ENCODE measurements at places on chromosomes 5 and 9.
A peak's percentile ranks its signal among the peaks of the same experiment; 100 is the strongest.

- DNase-seq = no peak
Measured at GRCh38 chr5:180206993-180207392, 2.0 kb downstream of the RASGEF1C start.

DNA sequence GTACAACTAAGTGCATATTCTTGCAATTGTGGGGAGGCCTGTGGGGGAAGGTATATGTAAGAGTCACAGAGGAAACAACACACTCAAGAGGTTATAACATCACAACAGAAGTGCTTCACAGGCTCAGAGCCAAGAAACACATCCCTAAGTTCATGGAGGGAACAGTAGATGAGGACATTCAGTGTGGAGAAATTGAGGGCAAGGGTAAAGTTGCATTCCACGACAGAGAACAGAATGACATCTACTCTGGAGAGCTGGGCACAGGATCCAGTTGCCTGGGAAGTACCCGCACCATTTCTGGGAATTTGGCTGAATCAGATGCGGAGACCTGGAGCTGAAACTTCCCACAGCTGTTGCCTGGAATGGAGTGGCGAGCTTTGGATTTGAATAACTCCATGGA, 197.2 kb downstream of the NXNL2 start:
- DNase-seq = no peak

- no peak for DNase-seq
Measured at GRCh38 chr5:154318691-154319090, 127.1 kb upstream of the SAP30L start.

GRCh38 chr5:174725261-174725990, 1.0 kb downstream of the MSX2 start:
- no peak for DNase-seq

GRCh38 chr5:78377718-78378105, 17.3 kb downstream of the SCAMP1 start:
- no peak for DNase-seq

- DNase-seq = no peak
Measured at GRCh38 chr5:52999344-52999949, 10.3 kb downstream of the ITGA2 start.

DNA sequence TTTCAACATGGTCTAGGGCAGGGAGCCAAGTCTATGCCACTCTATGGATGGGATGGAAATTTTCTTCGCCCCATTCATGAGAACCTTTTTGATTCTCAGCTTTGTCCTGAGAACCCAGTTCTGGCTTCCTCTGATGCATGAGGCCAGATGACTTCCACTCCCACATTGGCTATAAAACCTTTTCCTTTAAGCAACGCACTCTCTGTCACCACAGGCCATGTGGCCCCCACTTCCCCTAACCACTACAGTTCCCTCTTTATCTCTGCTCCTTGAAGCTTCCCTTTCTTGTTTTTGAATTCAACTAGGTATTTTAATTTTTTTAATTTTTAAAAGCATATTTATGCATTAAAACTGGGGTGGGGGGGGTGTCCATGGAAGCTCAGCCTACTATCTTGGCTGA, 401.3 kb downstream of the ENC1 start:
- no peak for DNase-seq

GRCh38 chr5:147567917-147568598, 58.2 kb upstream of the DPYSL3 start:
- DNase-seq = no peak

- DNase-seq = peak; percentile 16
Measured at GRCh38 chr9:90142580-90142979, 500.0 kb downstream of the DIRAS2 start.

DNA sequence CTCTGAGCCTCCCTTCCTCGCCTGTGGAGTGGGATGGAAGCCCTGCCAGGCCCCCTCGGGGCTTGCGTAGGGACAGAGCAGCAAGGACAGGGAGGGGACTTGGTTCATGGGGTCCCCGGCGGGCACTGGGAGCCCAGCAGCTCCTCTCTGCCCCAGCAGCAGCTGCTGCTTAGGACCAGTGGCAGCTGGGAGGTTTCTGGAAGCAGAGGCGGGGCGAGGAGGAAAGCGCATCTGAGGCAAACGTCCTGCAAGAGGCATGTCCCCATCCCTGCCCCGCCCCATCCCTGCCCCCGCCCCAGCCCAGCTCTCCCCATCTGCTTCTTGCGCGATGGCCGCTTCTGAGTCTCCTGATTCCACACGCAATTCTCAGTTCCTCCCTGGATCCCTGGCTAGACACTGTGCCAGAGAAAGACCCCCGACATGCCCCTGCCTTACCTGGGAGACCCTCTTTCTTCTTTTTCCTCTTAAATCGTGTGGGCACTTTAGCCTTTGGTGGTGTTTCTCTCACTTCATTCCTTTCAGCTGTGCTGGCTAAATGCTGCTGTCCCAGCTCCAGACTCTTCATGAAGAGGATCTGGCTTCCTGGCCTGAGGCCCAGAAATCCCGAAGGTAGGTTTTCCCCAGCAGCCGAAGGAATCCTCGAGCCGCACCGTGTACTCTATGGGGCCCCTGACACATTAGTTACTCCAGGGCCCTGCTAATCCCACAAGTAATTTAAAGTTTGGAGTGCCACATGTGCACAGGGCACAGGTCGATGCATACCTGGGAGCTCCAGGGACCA, 4.4 kb upstream of the OR2S2 start:
- DNase-seq = no peak

DNA sequence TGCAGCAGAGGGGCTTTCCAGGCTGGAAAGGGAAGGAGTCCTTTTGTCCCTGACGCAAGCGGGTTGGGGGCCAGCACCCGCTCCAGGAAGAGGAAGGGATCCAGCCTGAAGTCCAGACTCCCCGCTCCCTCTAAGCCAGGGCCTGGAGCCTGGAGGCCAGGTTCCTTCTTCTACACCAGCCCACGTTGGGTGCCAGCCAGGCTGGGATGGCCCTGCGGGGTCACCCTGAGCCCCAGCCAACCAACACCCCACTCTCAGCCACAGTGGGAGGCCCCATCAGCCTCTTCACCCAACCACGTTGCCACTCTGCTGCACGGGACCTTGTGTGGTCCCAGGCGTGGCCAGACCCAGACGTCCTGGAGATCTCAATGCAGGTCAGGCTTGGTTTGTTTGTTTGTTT, 970 bp upstream of the FUT7 start:
- DNase-seq = no peak

- no peak for DNase-seq
Measured at GRCh38 chr5:71832812-71833715, 114.0 kb downstream of the CARTPT start.

- DNase-seq = no peak
Measured at GRCh38 chr9:31355965-31356364, 1028.5 kb upstream of the ACO1 start.

DNA sequence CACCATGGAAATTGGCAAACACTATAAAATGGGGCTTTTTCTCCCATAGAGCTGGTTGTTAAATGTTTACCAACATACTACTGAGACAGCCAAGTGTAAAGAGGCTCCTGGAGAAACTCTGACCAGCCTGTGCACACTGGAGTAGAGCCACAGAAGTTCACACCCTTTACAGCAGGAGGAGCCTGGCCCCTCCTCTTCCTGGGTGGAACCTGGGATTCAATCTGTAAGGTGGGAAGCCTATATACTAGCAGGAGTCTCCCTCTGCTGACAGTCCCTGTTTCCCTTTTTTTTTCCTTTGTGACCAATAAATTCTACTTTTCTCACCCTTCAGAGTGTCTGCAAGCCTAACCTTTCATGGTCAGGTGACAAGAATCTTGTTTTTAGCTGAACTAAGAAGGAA, 10.4 kb upstream of the SLC30A5 start:
- no peak for DNase-seq

- no peak for DNase-seq
Measured at GRCh38 chr5:39005566-39006232, 68.5 kb downstream of the RICTOR start.

DNA sequence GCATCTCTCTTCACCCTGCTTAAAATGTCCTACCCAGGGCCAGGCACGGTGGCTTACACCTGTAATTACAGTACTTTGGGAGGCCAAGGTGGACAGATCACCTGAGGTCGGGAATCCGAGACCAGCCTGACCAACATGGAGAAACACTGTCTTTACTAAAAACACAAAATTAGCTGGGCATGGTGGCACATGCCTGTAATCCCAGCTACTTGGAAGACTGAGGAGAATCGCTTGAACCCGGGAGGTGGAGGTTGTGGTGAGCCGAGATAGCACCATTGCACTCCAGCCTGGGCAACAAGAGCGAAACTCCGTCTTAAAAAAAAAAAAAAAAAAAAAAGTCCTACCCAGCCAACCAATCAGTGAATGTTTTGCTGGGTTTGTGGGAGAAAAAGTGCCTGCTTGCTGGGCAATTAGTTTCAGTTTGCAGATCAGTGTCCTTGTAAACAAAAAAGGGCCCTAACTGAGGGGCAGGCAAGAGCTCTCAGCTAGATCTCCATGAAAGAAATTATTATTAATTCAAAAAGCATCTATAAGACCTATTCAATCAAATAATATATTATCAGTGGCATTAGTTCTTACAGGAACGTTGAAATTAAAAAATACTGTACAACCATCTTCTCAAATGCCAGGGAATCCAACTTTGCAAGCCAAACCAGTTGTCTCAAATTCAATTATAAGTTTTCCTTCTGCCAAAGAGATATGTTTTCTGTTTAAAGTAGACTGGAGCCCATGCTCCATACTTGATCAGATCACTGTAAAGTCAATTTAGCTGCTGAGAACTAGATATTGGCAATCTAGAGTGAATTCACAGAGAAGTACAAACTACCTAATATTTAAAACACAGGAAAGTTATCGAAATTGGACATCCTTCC, 3.9 kb downstream of the MEGF9 start:
- DNase-seq = no peak

GRCh38 chr5:99771296-99771695, 763.9 kb upstream of the FAM174A start:
- no peak for DNase-seq

- no peak for DNase-seq
Measured at GRCh38 chr5:54529565-54529964, 12.0 kb downstream of the SNX18 start.

GRCh38 chr5:159262472-159262858, 625 bp upstream of the UBLCP1 start:
- DNase-seq = no peak

DNA sequence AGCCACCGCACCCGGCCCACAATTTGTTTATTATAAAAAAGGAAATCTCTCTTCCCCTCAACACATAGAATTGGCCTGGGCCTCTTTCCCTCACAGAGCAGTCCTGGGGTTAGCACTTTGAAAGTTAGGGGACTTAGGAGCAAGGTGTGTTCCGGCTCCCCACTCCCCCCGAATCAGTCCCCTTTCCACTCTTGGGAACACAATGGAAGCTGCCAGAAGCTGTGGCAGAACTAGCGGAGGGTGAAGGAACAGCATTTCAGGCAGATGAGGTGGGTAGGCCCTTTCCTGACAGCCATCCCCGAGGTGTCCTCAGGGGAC, 16.4 kb upstream of the C5orf47 start:
- no peak for DNase-seq

GRCh38 chr9:100619665-100620064, 41.8 kb downstream of the CAVIN4 start:
- DNase-seq = no peak

DNA sequence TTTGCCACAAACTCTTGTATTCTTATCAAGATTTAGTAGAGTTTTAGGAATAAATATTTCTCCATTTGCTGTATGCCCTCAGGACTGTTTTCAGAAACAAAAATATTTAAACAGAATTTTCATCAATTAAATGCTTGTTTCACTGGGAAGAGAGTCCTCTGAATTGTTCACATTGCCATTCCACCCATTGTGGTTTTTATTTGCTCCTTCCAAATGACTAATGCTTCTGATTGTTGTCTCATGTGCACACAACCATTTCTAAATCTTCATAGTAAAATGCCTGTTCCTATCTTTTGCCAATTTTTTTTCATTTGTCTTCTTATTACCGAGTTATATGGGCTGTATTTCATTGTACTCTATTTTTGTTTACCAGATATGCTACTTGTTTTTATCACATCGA, 10.6 kb downstream of the MARCOL start:
- no peak for DNase-seq

GRCh38 chr5:174166231-174167079, 120.9 kb downstream of the NSG2 start:
- DNase-seq = no peak

DNA sequence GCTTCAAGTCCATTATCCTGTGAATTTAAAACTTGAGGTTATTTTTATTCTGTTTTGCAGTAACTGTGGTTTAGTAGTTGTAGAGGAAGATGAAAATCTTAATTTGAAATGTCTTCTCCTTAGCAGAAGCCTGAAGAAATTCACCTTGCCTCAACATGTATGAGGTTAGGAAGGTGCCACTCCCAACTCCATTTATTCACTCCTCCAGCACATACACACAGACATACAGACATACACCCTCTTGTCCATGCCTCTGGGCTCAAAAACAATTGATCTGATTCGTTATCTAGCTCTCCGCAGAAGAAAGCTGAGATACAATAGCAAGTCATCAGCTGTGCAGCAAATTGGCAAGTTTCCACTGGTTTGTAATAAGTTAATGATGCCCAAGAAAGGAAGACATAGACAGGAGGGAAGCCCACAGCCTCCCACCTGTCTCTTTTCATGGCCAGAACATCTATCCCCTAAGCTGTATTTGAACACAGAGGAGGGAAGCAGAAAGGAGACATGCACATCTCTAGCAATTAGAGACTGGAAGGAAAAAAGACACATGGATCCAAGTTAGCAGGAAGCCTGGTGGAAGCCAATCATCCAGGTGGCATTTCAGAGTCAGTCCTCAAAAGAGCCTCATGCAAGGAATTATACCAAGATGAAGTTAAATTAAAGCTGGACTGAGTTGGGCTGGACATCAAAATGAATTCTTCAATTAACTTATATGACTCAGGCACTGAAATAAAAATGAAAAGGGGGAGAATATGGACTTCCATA, 257.9 kb downstream of the ASTN2 start:
- no peak for DNase-seq

DNA sequence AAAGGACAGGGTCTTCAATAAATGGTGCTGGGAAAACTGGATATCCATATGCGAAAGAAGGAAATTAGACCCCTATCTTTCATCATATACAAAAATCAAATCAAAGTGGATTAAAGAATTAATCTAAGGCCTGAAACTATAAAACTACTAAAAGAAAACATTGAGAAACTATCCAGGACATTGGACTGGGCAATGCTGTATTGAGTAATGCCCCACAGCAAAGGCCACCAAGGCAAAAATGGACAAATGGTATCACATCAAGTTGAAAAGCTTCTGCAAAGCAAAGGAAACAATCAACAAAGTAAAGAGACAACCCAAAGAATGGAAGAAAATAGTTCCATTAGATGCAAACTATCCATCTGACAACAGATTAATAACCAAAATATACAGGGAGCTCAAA, 72.3 kb downstream of the STRBP start:
- no peak for DNase-seq

- DNase-seq = no peak
Measured at GRCh38 chr5:134022333-134022732, 17.6 kb upstream of the VDAC1 start.

GRCh38 chr5:39470811-39471210, 46.0 kb upstream of the DAB2 start:
- no peak for DNase-seq

- DNase-seq = no peak
Measured at GRCh38 chr9:90121762-90122161, 517.0 kb downstream of the GADD45G start.

DNA sequence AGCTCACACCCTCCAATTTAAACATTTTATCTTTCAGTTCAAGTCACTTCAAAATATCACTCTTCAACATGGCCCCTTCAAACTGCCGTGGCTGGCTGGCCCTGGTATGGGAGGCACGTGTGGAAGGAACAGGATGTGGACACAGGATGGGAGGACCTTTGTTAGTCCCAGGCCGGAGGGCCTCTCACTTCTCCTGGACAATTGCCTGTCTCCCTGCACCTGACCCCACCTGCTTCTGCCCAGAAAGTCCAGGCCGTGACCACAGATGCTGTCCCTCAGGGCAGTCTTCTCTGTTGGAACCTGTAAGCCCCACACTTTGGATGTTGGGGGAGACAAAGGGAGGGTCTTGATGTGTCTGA, 19.4 kb downstream of the AMBP start:
- no peak for DNase-seq
